Activated CD4-positive, alpha-beta T cell treated with anti-CD3 and anti-CD28 coated beads, Interleukin-2, amount 10 ng/mL, durations not matched to agents 24 days and 14 days (primary cell): ENCODE measurements at places on chromosomes 4 and X. TPM values are rescaled to one million over a fixed set of nuclear protein-coding genes. Genes with fewer than 3 reads are reported as not detected.

GRCh38 chrX:133559909-133560308 is 144.6 kb upstream of the GPC4 start:
- DNase-seq: no peak
- no peaks in the 10 kb centered on the region for H3K4me1 ChIP-seq
- no peak overlapping the region for H3K27ac ChIP-seq

SMIM43 gene
- total RNA-seq: not detected in 2 replicates

DNA sequence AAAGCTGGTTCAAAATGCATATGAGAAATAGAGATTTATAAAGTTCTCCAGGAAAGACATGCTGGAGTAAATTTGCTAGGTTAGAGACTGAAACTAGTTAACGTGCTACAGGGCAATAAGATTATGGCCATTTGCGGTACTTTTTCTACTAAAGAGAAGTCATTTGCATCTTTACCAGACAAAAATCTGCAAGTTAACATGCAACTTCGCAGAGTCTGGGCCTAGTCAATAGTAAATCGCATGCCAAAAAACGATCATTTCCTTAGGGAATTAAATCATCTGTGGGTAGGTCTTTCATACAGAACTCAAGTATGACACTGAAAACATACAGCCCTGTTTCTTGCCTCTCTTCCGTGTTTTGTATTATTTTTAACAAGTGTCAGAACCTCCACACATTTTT is 32.8 kb upstream of the REST start:
- H3K27ac ChIP-seq: no peak overlapping the region
- no peaks in the 10 kb centered on the region for H3K36me3 ChIP-seq
- peaks cover 8% of the 10 kb centered on the region for H3K27me3 ChIP-seq
- H3K4me1 ChIP-seq: peaks cover 5% of the 10 kb centered on the region

DNA sequence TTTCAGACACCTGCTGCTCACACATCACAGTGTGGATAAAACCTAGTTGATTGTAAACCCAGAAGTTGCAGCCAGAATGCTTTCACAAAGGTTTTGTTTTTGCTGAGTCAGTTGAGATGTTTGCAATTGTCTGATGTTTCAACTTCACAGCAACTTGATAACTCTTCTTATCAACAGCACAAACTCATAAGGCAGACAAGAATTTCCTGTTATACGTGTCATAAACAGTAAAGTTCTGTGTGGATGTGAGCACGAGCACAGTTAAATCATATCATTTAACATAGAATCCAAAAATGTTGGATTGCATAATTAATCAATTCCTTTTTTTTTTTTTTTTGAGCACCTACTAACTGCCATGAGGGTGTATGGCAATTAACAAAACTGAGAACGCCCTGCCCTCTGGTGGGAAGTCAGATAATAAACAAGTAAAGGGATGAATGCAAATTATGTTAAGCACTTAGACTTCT is 512.2 kb downstream of the PDHA2 start:
- H3K27me3 ChIP-seq: no peaks in the 10 kb centered on the region
- H3K27ac ChIP-seq: no peak overlapping the region
- no peaks in the 10 kb centered on the region for H3K36me3 ChIP-seq
- H3K4me1 ChIP-seq: no peaks in the 10 kb centered on the region
- no peak for DNase-seq

SYP gene
- total RNA-seq: 4.9 and 5.3 TPM in 2 replicates

- no peaks in the 10 kb centered on the region for H3K4me1 ChIP-seq
- no peaks in the 10 kb centered on the region for H3K36me3 ChIP-seq
- no peak overlapping the region for H3K4me3 ChIP-seq
- H3K27me3 ChIP-seq: no peaks in the 10 kb centered on the region
These were observed 106.2 kb downstream of the SYTL5 start for GRCh38 chrX:38112566-38112965.

- peak; percentile 78 for DNase-seq
- H3K36me3 ChIP-seq: peaks cover 20% of the 10 kb centered on the region
- H3K4me1 ChIP-seq: peaks cover 40% of the 10 kb centered on the region
- peak overlapping the region; percentile 84 for H3K4me3 ChIP-seq
These were observed 773 bp upstream of the VMA21 start for GRCh38 chrX:151396042-151396824.

GRCh38 chr4:173432430-173432829 is 33.5 kb upstream of the SCRG1 start:
- H3K4me3 ChIP-seq: no peak overlapping the region
- peaks cover 7% of the 10 kb centered on the region for H3K36me3 ChIP-seq
- peaks cover 10% of the 10 kb centered on the region for H3K4me1 ChIP-seq
- H3K27ac ChIP-seq: no peak overlapping the region
